ENCODE measurements at places on chromosomes 5 and 9.

- no peak for DNase-seq
These were observed 20.2 kb downstream of the RGS3 start for GRCh38 chr9:113483676-113484257.

- no peak for DNase-seq
These were observed 916.2 kb upstream of the DMAC1 start for GRCh38 chr9:8715788-8716187.

- DNase-seq: no peak
These were observed 32.7 kb downstream of the HRH2 start for GRCh38 chr5:175690586-175690985.

GRCh38 chr5:93267276-93267675 lies 313.7 kb downstream of the NR2F1-AS1 start:
- DNase-seq: no peak

All from stimulated activated CD4-positive, alpha-beta T cell treated with anti-CD3 and anti-CD28 coated beads, Interleukin-4, amount 100 ng/mL, for 24 hours (primary cell).